ENCODE measurements at places on chromosomes 2 and 18.

GRCh38 chr18:6058941-6059340 lies 163.6 kb upstream of the TMEM200C start:
- no peak for DNase-seq

- DNase-seq: no peak
Measured at GRCh38 chr2:179443180-179443579, 178.5 kb upstream of the SESTD1 start.

DNA sequence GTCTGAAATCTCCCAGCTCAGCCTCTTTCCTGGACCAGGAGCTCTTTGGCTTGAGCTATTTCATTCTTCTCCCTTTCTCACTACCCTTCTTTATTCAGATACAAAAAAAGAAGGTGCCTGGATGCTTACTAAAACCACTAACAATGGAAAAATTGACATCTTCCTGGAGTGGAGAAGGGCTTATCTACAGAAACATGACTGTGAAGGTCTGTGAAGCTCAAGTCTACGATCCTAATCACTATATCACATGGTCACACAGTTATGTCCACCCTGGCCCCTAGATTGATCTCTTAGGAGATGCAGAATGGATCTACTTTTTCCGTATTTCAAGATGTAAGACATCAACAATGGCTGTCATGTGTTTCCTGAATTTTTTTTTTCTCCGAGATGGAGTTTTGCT lies 5.7 kb upstream of the KRCC1 start:
- DNase-seq: no peak

DNA sequence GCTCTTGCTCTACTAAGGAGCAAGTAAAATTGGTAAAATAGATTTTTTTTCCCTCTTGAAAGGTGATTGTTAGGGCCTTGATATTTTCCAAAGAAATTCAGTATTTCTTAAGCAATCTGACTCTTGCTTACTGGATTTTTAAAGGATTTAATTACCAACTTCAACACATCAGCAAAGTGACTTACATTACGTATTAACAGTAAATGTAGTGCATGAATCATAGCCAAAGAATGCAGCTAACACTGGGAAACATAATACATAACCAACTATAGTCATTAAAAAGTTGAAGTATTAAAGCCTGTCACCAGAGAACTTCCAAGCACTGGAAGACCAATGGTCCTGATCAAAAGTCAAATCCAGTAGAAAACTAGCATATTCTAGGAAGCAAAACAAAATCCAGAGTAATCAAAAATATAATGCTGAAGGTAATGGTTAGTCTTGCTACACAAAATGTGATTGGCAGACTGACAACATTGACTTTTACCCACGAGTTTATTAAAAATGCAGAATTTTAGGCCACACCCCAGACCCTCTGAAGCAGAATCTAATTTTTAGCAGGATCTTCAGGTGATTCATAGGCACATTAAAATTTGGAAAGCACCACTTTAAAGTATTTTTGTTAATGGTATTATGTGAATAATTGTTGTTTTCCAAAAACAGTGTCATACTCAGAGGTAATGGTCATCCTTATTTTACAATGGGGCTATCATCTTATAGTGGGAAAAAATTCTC lies 31.8 kb upstream of the CAVIN2 start:
- peak; percentile 93 for DNase-seq
